ENCODE measurements at places on chromosomes 5 and 9.

- no peak for DNase-seq
These were observed 365.9 kb downstream of the NFIB start for GRCh38 chr9:13948037-13948436.

DNA sequence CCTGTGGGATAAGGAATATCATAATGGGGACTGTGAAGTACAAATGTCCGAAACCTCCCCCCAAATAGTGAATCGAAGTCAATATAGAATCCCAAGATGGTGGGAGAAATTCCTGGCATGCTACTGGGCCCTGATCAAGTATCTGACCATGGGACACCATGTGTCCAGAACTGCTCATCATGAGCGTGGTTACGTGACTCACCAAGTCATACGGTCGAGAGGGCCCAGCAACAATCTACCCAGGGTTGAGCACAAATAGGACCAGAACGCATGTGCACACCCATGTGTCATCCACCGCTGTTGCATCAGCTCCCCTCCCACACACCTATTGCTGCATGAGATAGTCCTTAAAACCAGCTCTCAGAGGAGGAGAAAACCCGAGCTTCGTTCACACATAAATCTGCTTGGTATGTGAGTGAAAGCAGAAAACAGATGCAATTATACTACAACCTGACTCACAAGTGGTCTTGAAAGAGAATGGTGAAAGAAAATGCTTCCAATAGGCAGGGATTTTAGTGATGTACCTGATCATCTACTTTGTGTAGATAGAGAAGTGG, 353.2 kb downstream of the CWC27 start:
- DNase-seq = no peak

- peak; percentile 39 for DNase-seq
These were observed 22.3 kb downstream of the PDE8B start for GRCh38 chr5:77232574-77233358.

DNA sequence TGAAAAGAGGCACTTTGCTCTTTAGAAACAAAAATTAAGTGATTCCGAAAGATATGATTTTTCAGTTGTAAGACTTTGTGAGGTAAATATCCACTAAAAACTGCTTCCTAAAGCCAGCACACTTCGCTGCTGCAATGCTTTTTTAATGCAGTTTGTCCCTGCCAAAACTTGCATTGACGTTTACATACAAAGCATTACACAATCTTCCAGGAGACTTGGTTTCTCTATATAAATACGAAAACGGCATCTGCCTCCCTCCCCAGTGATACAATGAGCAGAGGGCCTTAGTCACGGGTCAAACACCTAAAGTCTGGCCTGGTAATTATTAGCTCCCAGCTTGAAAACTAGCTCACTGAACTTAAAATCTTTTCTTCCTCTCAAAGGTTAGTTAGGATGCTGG, 170.7 kb downstream of the TSSK1B start:
- no peak for DNase-seq

DNA sequence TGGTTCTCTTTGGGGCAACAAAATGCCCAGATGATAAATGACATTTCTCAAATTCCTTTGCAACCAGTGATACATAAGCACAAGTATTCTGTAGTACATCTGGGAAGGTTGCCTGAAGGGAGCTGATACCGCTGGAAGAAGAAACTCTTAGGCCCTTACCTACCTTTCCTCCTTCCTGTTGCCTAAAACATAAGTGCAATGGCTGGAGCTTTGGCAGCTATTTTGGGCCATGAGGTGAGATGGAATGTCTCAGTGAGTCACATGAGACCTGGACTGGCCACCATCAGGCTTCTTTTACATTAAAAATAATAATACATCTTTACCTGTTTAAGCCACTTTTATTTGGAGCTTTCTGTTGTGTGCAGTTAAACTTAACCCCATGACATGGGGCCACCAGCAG, 11.2 kb upstream of the ADGRD2 start:
- DNase-seq = no peak

- DNase-seq = no peak
These were observed at the start of gene PSD2 for GRCh38 chr5:139795074-139796001. PSD2 (plus strand) TSS chr5:139795808; CDS start chr5:139809441, 13,633 bp downstream.

GRCh38 chr5:166004006-166004405, 2287.4 kb upstream of the WWC1 start:
- no peak for DNase-seq

DNA sequence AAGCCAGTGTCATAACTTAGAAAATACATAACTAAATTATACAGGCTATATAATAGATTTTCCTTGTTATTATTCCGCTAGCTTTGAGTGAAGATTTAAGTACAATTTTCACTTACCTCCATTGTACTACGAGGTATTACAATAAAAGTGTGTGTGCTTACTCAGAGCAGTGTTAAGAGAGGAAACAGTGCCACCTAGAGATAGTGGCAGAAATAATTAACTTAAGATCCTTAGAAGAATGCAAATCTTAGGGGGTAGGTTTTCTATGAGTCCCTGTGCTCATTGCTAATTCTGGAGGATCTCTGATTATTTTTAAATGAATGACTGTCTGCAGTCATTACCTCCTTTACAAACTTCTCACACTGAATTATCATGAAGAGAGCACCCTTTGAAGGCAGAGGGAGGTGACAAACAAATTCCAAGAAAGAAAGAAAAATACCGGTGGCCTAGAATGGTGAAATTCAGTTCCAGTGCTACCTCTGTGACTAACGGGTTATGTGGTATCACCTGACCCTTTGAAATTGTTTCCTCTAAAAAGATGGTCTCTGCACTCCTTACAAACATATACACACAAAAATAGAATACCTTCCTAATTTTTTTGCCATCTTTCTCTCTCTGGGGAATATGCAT, 379.8 kb downstream of the TRIM36 start:
- DNase-seq = no peak

DNA sequence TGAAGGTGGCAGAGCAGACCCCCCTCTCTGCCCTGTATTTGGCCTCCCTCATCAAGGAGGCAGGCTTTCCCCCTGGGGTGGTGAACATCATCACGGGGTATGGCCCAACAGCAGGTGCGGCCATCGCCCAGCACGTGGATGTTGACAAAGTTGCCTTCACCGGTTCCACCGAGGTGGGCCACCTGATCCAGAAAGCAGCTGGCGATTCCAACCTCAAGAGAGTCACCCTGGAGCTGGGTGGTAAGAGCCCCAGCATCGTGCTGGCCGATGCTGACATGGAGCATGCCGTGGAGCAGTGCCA, 3.8 kb downstream of the ALDH1B1 start:
- no peak for DNase-seq

- DNase-seq = no peak
These were observed 123.5 kb downstream of the RASEF start for GRCh38 chr9:82939451-82939850.

GRCh38 chr9:132250324-132251262, 88.7 kb downstream of the NTNG2 start:
- no peak for DNase-seq

DNA sequence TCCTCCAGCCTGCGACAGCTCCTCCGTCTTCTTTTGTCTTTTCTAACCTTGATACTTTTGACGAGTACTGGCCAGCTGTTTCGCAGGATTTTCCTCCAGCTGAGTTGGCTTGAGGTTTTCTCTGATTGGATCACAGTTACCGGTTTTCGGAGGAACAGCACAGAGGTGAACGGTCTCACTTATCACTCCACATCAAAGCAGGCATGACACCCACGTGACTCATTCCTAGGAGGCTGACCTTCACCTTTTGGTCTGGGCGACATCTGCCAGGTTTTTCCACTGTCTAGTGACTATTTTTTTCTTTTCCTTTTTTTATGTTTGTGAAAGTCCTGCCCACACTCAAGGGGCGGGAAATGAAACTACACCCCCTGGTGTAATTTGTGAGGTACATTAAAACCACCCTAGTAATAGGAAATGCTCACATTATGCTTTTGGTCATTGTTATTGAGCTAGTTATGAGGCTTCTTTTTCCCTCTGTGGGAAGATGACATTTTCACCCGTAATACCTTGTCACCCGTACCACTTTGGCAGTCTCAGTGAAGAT, 319.2 kb downstream of the GADD45G start:
- no peak for DNase-seq

- no peak for DNase-seq
These were observed 68.9 kb downstream of the SH3RF2 start for GRCh38 chr5:146005264-146005663.

- no peak for DNase-seq
These were observed 38.7 kb upstream of the SYNPO start for GRCh38 chr5:150601491-150602345.

- no peak for DNase-seq
These were observed 320.1 kb downstream of the MLLT3 start for GRCh38 chr9:20302197-20302596.

DNA sequence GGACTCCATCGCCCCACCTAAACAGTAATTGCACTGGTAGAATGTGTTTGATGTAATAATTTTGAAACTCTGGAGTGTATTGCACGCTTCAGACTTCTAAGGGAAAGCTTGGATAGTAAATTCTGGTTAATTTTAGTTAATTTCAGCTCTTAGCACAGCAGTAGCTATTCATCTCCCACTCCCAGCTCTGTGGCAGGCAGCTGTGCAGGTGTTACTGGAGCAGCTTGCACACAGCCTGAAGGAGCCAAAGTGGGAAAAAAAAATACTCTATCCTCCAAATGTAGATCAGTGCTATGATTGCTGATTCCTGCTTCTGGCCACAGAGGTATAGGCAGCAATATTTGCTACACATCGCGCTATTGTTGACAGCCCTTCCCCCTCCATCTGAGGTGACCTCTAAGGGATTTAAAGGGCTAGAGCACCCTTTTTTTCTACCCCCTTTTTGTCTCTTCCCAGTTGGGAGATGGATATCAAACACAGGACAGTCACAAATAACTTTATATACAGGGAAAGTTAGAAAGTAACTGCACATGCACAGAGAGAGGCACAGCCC, 97.4 kb downstream of the KCTD16 start:
- DNase-seq = no peak

DNA sequence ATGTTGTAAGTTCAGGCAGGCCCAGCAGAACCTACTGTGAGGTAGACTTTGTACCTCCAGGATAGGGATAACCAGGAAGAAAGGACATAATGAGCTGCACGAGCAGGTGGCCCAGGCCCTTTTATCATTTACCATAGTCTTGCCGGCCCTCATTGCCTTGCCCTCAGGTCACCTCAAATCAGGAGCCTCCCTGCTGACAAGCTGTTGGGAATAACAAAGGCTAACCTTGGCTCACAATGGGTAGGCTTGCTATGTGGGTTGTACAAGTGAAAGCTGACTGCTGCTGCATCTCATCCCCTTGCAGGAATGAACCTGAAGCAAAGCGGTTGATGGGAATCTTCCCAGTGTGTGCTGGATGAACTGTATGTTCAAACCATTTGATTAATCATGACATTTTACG, 159.5 kb upstream of the ACTBL2 start:
- DNase-seq = no peak

DNA sequence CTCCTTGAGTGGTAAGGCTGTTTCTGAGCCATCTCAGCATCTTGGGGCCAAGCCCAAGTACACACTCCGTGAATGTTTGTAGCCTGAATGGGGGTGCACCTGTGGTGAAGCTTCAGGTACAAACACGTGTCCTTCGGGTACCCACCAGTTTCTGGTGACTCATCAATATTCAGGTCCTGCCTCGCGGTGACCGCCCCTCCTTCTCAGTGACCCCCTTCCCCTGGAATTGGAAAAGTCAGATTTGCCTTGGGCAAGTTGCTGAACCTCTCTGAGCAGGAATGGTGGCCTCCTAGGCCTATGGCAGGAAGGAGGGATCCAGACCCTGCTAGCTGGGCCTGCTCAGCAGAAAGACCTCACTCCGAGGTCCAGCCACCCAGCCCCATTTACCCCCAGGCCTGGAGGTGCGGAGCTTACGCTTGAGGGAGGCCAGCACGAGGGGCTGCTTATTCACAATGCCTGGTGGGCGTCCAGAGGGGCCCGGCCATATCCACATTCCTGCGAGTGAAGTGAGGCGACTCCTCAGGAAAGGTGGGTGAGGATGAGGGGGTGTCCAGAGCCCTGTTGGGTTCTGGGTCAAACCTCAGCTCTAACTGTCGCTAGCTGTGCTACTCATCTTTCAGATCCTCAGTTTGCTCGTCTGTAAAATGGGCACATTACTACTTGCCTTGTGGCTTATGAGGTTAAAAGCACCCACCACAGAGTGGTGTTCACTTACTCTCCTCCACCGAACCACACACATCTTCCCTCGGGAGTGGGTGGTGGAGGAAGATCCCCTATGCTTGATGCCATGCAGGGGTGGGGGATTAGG, 7.0 kb downstream of the ADGRD2 start:
- DNase-seq = no peak

DNA sequence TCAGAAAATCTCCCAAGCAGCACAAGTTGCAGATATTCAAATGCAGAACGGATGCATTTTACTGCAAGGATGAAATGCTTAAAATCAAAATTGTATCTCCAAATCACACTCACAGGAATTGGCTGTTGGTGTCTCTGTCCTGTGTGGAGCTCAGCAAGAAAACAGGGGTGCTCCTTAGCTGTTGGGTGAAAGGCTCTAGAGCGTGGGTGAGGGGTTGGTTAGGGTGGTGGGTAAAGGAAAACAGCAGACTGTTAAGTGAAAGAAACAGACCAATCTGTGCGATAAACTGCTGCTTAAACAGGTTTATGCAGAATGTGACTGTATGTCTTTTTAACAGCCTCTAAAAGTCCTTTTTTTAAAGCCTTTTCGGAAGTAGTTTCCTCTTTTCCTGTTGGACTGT, 19.8 kb downstream of the CDH6 start:
- DNase-seq = no peak

DNA sequence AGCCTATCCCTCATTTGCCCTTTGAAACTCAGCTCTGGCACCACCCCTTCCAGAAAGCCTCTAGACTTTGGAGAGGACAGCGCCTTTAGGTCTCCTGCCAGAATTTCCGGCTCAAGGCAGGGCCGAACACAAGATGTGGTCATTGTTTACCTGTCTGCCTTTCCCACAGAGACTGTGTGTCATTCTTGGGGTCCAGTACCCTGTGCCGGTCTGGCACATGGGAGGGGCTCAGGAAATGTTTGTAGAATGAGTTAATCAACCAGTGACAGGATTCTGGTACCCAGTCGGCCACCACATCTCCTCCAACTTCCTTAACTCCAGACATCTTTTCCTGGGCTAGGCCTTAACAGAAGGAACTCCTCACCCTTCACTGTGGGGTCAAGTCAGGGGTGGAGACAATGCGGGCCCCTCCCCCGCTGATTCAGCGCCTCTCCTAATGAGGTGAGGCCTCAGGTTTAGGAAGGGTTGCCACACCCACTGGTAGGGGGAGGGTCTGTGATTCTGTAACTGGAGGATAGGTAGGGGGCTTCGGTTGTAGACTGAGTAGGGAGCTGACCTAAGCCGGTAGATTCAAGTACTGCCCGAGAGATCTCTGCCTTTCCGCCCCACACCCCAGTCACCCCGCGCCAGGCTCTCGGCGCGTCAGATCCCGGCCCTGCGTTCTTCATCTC, 29.3 kb downstream of the PCDH1 start:
- DNase-seq = no peak

Measured in CD4-positive, alpha-beta T cell treated with Interferon gamma for 1 hour (primary cell).